Left colon (tissue), 2 donors: ENCODE measurements at places on chromosomes 4 and X.

GRCh38 chr4:142366769-142367181 lies 479.3 kb downstream of the INPP4B start:
- DNase-seq: no peak

DNA sequence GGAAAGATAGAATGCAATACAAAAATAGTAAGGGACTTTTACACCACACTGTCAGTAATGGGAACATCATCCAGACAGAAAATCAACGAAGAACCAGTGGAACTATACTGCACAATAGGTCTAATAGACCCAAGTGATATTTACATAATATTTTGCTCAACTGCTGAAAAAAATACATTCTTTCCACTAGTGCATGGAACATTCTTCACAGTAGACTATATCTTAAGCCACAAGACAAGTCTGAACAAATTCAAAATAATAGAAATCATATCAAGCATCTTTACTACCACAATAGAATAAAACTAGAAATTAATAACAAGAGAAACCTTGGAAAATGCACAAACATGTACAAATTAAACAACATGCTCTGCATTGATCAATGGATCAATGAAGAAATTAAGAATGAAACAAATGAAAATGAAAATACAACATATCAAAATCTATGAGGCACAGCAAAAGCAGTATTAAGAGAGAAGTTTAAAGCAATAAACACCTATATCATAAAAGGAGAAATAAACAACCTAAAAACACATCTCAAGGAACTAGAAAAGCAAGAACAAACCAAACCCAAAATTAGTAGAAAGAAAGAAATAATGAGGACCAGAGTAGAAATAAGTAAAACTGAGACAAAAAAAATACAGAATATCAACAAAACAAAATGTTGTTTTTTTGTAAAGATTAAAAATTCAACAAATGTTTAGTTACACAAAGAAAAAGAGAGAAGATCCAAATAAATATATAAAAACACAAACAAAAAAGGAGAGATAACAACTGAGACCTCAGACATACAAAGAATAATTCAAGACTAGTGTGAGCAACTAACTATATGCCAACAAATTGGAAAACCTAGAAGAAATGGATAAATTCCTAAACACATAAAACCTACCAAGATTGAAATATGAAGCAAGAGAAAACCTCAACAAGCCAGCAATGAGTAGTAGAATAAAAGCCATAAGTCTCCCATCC lies 51.5 kb upstream of the ANTXR2 start:
- no peak for DNase-seq

GRCh38 chr4:158384414-158384813 lies 137.3 kb upstream of the RXFP1 start:
- DNase-seq: no peak

DNA sequence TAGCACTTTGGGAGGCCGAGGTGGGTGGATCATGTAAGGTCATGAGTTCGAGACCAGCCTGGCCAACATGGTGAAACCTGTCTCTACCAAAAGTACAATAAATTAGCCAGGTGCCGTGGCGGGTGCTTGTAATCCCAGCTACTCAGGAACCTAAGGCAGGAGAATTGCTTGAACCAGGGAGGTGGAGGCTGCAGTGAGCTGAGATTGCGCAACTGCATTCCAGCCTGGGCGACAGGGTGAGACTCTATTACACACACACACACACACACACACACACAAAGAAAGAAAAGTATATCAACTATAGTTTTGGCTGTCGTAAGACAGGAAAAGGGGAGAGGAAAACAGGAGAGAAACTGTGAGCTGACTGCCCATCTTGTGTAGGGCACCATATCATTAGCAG lies 171.7 kb downstream of the ADAMTS3 start:
- DNase-seq: no peak

DNA sequence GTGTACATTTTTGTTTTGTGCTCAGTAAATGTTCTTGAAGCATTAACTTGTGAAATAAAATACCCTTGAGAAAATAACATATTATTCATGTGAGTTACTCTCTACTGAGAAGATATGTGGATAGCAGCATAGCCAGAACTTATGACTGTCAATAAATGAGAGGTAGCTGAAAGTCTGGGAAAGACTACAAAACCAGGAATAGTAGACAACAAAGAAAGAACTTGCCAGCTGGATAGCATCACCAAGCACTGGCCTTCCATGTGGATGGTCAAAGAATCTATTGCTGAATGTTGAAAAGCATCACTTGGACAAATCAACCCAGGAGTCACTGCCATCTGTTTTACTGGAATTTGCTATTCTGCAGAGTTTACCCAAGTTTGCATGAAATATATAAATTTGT lies 650.0 kb upstream of the HTR2C start:
- DNase-seq: no peak

- no peak for DNase-seq
Observed at GRCh38 chr4:124025428-124025827, 628.8 kb downstream of the SPRY1 start.

DNA sequence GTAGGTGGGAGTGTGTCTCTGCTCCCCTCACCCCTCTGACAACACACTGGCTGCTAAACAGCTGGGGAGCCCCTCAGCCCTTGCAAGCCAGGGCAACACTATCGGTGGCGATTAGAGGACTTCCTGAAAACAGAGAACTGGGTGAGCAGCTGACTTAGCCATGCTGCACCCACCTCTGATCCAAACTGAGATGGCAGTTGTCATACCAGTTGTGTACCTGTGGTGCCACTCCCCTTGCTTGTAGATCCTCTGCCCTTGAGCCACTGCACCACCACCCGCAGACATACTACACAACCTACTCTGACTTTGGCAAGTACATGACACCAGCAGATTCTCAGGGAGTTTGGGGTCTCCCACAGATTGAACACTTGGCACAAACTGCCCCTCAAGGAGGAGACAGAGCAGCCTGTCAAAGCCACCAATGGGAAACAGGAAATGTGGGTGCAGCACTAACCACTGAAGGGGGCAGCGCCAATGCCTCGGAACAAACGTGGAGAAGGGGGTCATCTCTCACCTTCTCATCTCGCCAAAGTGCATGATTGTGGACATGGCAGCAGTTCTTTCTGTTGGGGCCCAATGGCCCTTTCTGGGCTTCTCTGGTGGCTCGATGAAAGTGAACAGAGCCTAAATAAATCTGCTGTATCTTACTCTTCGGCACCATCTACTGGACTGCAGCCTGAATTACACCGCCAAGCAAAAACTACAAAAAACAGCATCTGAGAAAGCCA lies 119.8 kb downstream of the NEK1 start:
- DNase-seq: no peak

GRCh38 chr4:173073939-173074500 lies 94.6 kb upstream of the GALNT7 start:
- DNase-seq: no peak

DNA sequence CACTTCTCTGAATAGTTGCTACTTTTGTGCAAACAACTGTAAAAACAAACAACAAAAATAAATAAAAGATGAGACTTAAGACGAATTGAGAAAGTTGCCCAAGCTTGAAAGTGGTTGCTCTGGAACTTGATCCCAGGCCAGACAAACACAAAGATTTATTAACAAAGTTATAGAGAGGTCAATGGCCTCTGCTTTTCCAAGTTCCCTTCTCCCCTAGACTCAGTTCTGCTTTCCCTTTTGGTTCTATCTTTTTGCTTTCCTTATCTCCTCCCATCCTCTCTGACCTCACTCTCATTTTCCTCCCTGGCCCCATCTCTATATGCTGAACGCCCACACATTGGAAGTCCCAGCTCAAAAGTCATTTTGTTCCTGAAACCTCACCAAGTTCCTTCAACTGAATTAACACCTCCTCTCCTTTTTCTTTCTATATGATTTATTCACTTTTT lies 82.7 kb downstream of the MXRA5 start:
- no peak for DNase-seq

- DNase-seq: peak; percentile 31
Observed at GRCh38 chr4:120918788-120919187, 3.7 kb downstream of the PRDM5 start.

GRCh38 chr4:175934506-175934905 lies 122.4 kb upstream of the GPM6A start:
- no peak for DNase-seq

GRCh38 chrX:46577221-46578005 lies 3.8 kb downstream of the CHST7 start:
- DNase-seq: no peak

GRCh38 chr4:184395971-184396391 lies 78.4 kb downstream of the IRF2 start:
- DNase-seq: no peak

GRCh38 chrX:104172788-104173187 lies 6.5 kb downstream of the FAM199X start:
- no peak for DNase-seq

DNA sequence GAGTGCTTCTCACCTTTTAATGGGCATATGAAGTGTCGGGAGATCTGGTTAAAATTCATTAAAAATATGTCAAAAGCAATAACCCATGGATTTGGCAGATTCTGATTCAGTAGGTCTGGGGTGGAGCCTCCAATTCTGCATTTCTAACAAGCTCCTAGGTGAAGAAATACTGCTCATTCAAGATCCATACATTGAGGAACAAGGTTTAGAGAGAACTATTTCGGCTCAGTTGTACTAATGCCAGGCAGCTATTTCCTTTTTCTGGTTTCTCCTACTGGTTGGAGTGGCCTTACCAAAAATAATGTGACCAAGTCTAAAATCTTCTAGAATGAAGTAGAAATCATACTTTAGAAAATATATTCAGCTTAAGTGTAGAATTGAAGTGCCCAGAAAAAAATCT lies 117.5 kb downstream of the TSPAN7 start:
- no peak for DNase-seq

DNA sequence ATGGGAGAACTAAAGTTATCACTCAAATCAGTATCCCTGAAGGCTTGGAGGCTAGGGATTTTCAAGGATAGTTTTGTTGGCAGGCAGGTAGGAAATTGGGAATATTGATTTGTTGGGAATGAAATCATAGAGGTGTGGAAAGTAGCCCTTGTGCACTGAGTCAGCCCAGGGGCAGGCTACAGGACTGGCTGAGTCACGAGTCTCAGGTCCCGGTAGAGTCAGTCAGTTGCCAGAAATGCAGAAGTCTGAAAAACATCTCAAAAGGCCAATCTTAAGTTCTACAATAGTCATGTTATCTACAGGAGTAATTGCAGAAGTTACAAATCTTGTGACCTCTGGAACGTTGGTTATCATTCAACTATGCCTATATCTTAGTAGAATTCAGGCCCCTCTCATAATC lies 153.1 kb downstream of the GC start:
- DNase-seq: no peak

- DNase-seq: no peak
Observed at GRCh38 chr4:184329659-184330400, 112.2 kb upstream of the ENPP6 start.

DNA sequence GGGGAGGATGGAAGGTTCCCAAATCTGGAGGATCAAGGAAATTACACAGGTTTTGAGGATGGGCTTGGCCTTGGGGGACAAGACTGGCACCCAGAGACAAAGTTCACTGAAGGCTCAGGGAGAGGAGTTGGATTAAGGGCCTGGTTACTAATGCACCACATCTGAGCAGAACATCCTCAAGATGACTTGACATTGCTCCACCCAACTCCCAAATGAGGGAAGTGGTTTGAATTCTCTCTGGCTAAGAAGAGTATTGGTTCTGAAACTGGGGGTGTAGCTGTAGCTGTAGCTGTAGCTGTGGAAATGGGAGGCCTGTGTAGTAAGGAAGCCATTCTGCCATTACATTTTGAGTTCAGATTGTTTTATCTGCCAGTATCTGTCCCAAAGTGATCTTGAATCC lies 129.4 kb downstream of the RASL11B start:
- DNase-seq: no peak

DNA sequence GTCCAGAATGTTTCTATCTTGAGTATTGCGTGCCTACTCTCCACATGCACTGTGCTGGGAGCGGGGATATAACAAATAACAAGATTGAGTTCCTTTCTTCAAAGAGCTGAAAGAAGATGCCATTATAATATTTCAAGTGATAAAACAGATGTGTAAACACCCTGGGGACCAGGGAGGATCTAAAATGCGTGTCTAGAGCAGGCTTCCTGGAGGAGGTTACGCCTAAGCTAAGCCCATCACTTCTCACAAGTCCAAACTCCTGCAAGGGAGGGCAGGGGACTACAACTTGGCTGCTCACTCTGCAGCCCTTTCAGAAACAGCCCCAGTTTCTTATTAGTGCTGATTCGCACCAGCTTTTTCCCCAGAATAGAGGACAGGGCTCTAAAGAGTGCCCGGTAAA lies 21.5 kb downstream of the PTCHD1 start:
- no peak for DNase-seq

DNA sequence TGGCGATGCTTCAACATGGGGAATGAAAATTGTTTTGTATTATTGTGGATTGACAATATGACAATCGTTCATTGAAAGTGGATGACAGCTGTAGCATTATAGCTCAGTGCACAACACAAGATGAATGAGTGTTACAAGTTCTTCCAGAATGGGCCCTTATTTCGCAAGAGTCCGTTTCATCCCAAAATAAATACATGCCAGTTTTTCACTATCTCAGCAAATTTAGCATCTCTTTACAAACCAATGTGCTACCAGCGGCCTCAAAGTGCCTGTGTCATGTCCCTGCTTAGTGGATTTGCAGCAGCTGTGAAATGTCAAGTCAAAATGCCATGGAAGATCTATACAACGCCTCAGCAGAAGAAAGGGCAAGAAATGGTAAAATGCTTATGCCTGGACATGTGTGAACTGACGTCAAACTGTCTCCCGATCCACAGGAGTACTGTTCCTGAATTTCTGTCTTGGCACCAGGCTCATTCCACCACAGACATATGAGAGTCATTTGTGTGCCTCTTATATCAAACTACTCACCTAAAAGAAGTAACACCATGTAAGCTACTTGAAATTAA lies 109.6 kb downstream of the MAML3 start:
- no peak for DNase-seq

DNA sequence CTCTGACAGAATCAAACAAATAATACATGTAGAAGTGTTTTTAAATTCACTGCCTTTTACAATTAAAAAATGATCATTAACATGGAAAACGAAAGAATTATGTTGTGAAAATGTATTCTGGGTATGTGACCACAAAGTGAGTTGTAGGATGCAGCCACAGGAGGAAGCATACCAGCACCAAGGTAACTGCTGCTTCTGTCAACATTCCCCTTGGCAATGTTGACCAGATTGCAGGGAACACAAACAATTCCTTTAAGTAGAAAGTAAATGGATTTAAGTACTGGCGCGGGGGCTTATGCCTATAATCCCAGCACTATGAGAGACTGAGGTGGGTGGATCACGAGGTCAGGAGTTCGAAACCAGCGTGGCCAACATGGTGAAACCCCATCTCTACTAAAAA lies 1877.9 kb upstream of the PCDH7 start:
- DNase-seq: no peak

DNA sequence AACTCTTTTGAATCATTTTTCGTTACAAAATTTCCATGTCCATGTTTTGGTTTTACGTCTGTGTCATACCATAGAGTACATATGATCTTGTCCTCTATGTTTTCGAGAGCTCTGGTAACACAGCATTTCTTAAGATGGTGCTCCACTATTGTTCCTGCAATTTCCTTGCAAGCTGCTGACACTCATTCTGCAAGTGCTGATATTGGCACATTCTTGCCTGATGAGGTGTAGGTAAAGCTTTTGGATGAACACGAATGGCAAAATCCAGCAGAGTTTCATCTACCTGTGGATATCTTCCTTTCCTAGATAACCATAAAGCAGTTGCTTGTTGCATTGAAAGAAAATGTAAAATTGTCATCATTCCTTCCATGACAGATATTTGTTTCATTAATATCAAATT lies 41.3 kb downstream of the MAGEB17 start:
- no peak for DNase-seq
